A172 (cell line): ENCODE measurements at places on chromosomes 1 and 21.

DNA sequence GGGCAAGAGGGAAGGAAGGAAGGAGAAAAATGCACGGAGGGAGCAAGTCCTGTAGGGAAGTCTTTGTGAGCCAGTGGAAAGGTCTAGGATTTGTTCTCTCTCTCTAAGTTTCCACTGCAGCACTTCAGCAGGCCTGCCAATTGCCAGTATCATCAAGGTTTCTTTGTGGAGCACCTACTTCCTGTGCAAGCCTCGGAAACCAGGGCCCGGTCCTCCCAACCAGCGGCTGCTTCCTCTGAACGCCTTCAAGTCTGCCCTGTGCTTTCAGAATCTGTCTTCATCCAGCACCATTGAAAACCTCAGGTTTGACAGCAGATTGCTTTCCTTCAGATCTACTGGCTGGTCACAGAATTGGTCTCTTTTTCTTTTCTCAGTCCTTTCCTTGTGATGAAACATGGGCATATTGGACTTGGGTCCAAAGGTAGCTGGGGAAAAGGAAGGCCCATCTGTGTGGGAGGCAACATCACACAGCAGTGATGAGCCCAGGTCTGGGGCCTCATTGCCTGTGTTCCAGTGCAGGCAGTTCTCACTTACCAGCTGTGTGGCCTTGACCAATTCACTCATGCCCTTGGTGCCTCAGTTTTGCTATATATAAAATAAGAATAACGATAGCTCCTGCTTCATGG is 144.5 kb downstream of the SEC16B start:
- no peak for DNase-seq

- DNase-seq, result no peak
These were observed 120.1 kb downstream of the AKT3 start for GRCh38 chr1:243729956-243730355.

- no peak for DNase-seq
These were observed 670.9 kb upstream of the NR5A2 start for GRCh38 chr1:199356561-199356960.

GRCh38 chr1:170218257-170218650 is 72.5 kb downstream of the NTMT2 start:
- no peak for DNase-seq

- no peak for DNase-seq
These were observed 119.6 kb downstream of the LRRC53 start for GRCh38 chr1:74392840-74393239.

DNA sequence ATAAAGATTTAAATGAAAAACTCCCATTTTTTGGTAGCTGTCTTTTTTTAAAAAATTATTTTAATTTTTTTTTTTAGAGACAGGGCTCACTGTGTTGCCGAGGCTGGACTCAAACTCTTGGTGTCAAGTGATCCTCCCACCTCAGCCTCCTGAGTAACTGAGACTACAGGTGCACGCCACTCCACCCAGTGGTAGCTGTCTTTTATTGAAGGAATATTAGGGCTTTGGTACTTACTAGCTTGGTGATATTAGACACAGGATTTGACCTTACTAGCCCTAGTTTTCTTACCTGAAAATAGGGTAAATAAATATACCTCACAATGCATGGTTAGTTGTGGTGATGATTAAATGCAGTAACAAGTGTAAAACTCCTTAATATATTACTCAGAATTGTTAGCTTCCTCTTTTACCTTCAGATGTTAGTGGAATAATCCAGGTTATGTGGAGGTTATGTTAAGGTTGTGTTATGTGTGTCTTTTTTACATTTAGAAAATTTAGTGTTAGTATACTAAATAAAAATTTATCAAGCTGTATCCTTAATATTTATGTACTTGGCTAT is 66.8 kb downstream of the PHACTR4 start:
- no peak for DNase-seq

DNA sequence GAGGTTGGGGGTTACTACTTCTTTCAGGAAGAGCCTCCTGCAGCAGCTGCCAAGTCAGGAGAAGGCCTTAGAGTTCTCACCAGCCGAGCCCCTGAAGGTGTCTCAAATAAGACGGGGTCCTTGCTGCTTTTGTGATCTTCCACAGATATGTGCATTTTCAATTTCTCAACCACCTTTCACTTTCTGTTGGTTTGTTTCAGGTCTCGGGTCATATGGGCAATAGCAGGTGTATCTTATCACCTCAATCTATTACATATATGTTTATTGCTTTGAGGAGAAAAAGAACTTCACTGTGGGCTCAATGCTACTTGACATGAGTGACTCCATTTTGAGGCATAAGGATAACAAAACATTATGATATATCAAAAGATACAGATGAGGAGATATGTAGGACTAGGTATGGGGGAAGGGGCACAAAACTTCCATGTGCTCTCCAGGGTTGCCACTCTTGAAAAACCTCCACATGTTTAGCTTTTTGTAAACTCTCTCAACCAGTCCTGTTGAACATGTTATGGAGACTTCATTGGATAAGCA is 1171.4 kb upstream of the ADGRL2 start:
- no peak for DNase-seq

DNA sequence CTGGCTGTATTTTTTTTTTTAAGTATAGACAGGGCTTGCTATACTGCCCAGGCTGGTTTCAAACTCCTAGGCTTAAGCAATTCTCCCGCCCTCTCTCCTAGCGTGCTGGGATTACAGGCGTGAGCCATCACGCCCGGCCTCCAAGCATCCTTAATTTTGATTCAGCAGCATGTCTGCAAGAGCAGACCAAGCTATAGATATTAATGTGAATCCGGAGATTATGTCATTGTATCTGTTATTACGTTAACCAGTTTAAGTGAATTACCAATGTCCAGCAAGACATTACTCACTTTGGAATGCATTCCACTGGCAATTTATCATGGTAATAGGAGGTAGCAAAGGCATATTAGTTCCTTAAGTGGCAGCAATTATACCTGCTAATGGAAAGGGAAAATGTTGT is 179.7 kb downstream of the CHRM3 start:
- DNase-seq, result peak; percentile 15

DNA sequence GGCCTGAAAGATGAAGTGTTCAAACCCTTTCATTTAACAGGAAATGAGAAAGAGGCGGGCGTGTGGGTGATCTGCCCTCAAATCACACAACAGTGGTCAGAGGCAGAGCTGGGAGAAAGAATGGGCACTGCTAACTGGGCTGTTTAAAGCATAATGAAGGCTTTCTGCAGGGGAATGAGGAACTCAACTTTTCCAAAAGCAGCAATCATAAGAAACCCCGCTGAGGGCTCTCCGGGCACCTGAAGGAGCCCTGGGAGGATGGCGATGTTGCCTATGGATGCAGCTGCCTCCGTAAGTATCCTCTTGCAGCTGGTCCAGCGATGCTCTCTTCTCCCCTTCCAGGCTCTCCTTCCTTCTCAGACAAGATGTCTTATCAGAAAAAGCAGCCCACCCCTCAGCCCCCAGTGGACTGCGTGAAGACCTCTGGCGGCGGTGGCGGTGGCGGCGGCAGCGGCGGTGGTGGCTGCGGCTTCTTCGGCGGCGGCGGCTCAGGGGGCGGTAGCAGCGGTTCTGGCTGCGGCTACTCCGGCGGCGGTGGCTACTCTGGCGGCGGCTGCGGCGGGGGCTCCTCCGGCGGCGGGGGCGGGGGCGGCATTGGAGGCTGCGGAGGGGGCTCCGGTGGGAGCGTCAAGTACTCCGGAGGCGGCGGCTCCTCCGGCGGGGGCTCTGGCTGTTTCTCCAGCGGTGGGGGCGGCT is 1.2 kb downstream of the LORICRIN start:
- no peak for DNase-seq

DNA sequence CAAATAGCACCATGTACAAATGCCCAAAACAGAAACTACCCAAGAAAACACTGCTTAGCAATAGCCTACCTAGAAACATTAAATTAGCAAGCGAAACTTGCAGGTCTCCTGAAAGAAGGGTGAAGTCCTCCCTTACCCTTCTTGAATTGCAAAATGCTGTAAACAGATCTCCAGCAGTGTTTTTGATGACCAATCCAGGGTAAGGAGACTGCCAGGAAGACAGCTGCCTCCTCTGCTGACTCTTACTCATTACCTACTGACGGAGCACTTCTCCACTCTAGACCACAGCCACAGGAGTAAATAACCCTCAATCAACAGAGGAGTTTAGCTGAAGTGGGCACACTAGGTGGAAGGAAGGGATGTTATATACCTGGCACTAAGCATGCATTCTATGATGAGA is 32.2 kb upstream of the GADD45A start:
- peak; percentile 67 for DNase-seq

DNA sequence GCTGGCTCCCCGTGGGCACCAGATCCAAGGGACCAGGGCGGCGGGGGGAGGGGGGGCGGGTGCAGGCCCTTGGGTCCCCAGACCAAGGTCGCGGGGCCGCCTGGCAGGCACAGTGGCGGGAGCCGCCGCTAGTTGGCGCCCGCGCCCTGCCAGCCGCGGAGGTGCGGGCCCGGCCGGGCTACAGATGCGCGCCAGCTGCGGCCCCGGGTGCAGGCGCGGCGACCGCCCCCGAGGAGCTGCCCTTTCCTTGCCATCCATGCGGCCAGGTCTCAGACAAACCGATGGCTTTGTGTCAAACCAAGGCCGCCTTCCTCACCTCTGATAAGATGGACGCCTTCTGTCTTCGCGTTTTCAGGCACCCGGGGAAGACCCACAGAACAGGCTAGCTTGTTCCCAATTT is 2.2 kb upstream of the RUNX3 start:
- DNase-seq, result no peak

DNA sequence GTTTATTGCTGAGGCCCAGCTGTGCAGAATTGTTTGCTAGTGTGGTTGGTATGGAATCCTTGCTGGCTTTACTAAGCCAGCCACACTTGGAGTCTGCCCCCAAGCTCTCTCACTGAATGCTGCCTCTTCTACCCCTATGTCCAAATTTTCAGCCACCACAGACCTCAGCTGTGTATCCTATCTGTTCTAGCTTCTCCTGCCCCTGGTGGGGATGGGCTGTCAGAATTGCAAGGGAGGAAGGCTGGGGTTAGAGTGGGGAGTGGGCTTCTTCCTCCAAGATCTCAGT is 4.4 kb downstream of the NHLH1 start:
- DNase-seq, result no peak

DNA sequence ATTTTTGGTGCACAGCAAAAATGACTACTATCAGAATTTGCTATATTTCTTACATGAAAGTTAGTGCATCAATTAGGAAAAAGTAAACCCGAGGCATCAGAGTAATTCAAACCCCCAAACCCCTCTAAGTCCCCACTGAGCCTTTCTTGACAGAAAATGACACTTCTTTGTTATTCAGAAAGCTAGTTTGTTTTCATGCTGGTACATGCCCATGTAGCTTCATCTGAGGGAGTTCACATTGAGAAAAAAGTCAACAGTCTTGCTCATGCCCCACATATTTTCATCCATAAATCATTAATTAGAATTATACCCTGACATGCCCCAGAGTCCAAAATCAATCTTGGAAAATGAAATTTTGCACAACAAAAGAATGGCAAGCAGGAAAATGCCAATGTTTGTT is 39.9 kb upstream of the PDC start:
- DNase-seq, result no peak

GRCh38 chr21:27582246-27582947 is 615.5 kb upstream of the ADAMTS5 start:
- DNase-seq, result no peak

DNA sequence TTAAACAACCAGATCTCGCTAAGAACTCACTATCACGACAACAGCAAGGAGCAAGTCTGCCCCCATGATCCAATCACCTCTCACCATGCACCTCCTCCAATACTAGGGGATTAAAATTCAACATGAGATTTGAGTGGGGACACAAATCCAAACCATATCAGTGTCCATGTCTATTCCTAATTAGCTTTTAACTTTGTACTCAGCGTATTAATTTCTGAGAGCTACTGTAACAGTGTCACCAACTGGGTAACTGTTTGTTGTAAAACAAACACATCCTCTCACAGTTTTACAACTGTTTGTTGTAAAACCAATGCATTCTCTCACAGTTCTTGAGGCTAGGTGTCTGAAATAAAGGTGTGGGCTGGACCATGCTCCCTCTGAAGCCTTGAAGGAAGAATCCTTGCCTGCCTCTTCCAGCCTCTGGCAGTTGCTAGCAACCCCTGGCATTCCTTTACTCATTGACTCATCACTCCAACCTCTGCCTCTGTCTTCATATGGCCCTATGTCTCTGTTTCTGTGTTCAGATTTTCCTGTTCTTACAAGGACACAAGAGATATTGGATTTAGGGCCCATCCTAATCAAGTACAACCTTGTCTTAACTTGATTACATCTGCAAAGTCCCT is 121.2 kb downstream of the LTN1 start:
- DNase-seq, result no peak

DNA sequence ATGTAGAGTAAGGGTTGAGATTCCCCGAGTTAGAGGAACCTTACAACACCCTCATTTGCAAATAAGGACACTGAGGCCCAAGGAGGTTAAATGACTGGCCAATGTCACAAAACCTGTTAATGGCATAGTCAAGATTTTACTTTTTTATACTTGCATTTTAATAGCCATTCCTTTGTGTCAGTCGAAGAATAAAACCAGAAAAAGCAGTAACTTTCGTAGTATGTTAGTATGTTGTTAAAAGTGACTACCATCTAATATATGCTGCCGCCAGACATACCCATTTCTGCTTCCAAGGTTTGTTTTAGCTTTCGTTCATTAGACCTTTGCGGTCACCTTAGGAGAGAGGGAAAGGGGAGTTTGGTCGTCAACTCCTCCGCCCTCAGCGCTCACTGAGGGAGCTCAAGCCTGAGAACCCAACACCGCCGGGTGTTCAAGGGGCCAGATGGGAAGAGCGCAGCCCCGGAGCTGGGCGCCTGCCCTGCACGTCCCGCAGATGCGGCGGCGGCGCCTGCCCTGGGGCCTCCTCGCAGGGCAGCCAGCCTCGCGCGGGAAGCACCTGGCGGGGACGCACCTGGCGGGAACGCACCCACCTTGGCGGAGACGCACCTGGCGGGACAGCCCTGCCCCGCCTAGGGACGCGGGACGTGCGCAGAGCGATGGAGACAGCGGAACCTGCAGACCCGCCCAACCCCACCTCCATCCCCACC is 466 bp downstream of the VPS26C start:
- DNase-seq, result peak; percentile 41

DNA sequence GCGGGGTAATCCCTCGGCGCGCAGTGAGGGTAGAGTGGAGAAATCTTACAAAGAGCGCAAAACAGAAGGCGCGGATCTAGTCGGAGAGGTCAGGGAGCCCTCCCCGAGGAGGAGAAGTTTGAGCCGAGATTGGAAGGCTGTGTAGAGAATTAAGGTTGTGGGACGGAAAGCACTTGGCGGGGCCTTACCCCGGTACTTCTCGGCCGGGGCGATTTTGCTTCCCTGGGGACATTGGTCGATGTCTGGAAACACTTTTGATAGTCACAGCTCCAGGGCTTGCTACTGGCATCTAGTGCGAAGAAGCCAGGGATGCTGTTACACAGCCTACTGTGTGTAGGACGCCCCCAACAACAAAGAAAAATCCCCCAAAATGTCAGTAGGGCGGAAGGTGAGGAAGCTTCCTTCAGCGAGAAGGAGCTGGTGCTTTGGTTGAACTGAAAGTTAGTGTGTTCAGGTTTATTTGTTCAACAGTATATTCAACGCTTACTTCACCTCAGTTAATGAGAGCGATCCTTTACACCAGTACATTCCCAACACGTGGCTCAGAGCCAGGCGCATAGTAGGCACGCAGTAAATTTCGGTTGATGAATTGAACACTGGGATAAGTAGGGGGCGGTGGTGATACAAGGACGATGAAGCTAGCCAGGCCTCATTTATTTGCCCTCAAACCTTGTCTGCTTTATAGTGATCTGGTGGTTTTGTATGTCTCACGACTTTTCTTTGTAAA is 807 bp downstream of the CEP85 start:
- DNase-seq, result peak; percentile 8
